Amniotic stem cell (primary cell): ENCODE measurements at places on chromosomes 3 and 15.

DNA sequence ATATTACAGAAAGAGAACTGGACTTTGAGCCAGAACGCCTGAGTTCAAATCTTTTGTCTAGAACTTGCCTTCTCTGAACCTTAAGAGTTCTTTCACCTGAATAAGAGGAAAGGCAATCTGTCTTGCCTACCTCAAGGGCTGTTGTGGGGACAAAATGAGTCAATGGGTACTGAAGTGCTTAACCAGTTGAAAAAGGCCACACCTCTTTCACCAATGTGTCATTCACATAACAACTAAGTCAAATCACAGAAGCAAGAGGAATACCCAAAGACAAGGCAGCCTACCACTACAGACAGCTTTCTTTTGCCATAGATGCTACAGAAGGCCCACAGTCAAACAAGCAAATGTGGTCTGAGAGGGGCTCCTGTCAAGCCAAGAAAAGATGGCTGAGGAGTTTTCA, 39.7 kb downstream of the NBEAL2 start:
- no peak for DNase-seq

DNA sequence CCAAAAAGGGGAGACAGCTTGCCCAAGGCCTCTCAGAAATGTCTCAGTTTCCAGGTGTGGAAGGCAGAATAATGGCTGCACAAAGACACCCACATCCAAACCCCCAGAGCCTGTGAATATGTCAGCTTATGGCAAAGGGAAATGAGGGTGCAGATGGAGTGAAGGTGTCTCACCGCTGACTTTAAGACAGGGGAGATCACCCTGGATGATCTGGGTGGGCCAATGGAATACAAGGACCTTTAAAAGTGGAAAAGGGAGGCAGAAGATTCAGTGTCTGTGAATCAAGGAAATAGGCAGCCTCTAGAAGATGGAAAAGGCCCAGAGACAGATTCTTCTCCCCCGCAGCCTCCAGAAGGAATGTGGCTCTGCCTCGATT, 48.8 kb upstream of the ATP2B2 start:
- DNase-seq: no peak

GRCh38 chr3:113495035-113495434, 19.9 kb downstream of the SPICE1 start:
- DNase-seq: no peak

DNA sequence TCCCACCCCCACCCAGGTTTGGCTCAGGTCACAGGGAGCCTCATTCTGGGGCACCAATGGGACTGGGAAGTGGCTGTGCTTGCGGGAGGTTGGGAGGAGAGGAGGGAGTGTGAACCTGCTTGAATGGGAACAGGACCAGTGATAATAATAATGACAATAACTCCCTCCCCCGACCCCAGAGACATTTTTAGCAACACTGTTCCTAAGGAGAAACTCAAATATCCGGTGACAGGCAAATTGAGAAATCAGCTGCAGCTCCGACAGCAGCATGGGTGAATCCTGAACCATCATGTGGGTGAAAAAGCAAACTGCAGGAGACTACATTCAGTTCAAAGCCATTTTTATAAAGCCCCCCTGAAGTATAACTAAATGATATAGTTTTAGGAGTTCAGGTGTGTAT, 11.6 kb upstream of the RPL29 start:
- no peak for DNase-seq

GRCh38 chr3:195257454-195258448, 13.2 kb downstream of the XXYLT1 start:
- no peak for DNase-seq

- DNase-seq: no peak
Measured at GRCh38 chr3:189308608-189309007, 136.8 kb downstream of the TPRG1 start.

DNA sequence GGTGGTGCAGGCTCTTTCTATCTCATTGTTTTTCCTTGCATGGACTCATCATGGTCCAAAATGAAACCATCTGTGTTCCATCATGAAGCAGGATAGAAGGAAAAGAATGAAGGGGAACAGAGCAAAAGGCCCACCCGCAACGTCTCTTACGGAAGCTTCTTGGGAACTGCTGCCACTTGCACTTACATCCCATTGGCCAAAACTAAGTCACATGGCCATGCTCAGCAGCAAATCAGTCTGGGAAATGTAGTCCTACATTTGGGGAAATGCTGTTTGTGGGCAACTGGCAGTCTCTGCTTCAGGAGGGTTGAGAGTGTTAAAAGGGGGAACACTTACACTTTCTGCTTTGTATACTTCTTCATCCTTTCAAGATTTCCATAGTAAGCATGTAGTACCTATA, 191.6 kb downstream of the SV2B start:
- no peak for DNase-seq

- DNase-seq: no peak
Measured at GRCh38 chr3:156038869-156039268, 81.5 kb upstream of the KCNAB1 start.

- DNase-seq: no peak
Measured at GRCh38 chr15:69991551-69991980, 106.2 kb downstream of the TLE3 start.

DNA sequence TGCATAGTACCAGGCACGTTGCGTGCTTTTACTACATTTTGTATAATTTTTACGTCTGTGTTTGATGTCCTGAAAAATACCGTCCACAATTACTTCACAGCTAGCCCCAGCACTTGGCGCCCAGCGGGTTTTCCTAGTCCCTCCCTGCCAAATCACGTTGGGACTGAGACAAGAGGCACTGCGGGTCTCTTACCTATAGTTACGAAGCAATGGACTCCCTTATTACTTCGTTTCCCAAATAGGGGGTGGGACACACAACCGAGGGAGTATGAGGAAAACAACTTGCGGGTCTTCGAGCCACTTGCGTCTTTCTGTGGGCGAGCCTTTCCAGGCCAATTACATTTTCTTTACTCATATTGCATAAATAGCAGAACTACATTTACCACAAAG, 620 bp upstream of the CMSS1 start:
- no peak for DNase-seq

DNA sequence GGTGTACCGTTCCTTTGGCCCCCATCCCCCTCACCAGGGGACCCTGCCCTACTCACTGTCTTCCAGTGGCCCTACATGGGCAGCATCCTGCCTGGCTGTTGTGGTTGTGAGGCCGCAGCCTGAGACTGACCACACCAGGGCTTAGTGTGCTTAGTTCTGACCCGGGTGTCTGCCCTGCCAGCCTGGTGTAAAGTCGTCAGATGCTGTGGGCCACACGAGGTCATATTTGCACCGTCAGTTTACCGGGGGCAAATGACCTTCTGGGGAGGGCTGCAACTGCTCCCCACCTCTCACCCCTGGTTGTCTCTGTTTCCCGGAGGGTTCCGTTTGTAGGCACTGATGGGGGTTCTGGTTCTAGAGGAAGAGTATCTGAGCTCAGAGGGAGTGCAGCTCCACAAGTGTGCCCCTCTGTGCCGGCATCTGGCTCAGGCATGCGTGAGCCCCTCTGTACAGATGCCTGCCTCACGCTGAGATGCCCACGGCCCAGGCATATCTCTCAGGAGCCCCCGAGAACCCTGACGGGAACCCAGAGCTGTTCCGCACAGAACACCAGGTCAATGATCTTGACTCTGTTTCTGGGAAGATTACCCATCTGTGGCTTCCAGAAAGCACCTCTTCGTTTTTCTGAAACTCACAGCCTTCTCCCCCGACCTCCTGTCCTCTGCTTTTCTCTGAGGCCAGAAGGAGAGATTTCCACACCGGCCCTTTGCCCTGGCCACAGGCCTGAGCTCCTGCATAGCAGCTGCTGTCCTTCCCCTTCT, 19.2 kb downstream of the KLF13 start:
- DNase-seq: no peak

DNA sequence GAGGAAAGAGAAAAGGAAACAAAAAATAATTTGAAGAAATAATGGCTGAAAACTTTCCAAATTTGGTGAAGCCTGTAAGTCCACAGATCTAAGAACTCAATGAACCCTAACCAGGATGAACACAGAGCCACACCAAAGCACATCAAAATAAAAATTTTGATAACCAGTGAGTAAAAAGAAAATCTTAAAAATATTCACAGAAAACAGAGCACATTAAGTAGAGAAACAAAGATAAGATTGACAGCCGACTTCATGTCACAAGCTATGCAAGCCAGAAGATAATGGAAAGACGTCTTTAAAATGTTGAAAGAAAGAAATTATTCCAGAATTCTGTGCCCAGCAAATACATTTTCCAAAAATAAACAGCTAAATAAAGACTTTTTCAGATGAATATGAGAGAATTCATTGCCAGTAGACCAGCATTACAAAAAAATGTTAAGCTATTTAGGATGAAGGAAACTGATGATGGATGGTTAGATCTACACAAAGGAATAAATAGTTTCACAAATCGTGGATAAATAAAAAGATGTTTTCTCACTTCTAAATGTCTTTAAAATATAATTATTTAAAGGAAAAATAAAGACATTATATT, 140.2 kb upstream of the SKOR1 start:
- DNase-seq: no peak

- no peak for DNase-seq
Measured at GRCh38 chr15:53534105-53534839, 225.2 kb downstream of the WDR72 start.

- no peak for DNase-seq
Measured at GRCh38 chr3:181956122-181956521, 244.4 kb downstream of the SOX2 start.

DNA sequence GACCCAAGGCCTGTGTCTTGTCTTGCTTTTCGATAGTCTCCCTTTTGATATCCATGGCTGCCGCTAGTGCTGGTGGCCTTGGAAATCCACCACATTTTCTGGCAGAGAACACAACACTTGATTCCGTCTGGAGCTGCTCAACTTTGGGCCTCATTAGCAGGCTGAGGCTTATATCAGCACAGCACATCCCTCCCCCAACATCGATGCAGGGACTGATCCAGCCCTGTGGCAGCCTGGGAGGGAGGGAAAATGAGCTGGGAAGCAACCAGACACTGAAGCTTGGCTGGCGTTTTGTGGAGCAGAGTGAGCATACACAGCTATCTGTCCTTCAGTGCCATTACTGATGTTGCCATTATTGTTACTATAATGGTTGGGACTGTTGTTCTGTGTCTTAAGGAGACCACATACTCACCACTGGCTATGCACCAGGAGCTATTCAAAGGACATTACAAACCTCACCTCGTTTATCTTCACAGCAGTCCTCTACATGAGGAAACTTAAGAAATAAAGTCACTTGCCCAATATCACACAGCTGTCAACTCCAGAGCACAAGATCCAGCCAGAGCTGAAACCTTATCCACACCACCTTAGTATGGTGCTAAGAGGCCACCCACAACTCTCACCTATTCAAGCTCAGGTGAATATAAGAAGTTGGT, 102.9 kb downstream of the SUCLG2 start:
- DNase-seq: no peak
